Activated naive CD4-positive, alpha-beta T cell treated with Interleukin-2 at 50 U/mL for 16 hours (primary cell): ENCODE measurements at places on chromosomes 3 and 15.

DNA sequence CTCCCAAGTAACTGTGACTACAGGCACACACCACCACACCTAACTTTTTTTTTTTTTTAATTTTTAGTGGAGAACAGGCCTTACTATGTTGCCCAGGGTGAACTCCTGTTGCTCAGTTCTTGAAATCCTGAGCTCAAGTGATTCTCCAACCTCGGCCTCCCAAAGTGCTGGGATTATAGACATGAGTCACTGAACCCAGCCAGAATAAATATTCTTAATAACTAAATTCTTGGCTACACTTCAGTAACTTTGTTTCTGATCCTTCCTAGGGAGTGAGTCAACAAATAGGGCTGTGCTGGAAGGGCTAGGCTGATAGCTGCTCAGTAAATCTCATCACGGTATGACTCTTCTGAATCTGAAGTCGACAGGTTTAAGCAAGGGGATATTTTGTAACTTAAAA lies 56.6 kb downstream of the P3H2 start:
- no peak for DNase-seq

GRCh38 chr3:71694358-71694999 lies 30.7 kb downstream of the EIF4E3 start:
- no peak for DNase-seq

DNA sequence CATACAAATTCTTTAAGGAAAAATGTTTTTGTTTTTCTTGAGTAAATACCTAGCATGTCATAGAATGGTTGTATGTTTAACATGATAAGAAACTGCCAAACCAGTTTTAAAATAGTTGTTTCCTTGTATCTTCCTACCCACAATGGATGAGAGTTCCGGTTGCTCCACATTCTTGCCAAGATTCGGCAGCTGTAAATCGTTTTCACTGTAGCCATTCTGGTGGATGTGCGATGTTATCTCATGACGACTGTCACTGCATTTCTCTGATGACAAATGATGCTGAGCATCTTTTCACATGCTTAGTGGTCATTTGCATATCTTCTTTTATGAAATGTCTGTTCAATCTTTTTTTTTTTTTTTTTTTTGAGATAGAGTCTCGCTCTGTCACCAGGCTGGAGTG lies 36.6 kb upstream of the SH3GL3 start:
- DNase-seq, result no peak

DNA sequence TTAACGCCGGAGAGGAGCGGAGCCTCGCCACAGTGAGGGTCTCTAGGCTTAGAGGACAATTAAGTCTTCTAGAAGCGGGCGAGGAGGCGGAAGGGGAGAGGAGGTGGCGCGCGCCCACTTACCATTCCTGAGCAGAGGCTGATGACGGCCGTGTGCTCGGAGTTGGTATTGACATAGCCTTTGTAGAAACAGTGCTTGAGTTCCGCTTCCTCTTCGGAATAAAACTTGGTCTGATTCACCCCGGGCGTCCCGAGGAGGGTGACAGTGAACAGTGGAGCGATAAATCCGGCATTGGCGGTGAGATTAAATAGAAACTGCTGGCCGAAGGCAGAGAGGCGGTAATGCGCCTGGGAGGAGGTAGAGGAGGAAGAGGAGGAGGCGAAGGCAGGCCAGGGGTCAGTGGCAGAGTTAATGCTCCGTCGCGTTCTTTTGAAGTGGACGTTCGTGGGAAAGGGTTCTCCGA lies 1.3 kb downstream of the ADAMTS9 start:
- no peak for DNase-seq

DNA sequence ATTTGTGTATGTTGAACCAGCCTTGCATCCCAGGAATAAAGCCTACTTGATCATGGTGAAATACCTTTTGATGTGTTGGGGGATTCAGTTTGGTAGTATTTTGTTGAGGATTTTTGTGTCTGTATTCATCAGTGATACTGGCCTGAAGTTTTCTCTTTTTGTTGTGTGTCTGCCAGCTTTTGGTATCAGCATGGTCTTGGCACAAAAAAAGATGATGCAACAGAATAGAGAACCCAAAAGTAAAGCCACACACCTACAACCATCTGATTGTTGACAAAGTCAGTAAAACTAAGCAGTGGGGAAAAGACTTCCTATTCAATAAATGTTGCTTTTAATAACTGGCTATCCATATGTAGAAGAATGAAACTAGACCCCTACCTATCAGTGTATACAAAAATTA lies 77.6 kb downstream of the TCF12 start:
- DNase-seq, result no peak

DNA sequence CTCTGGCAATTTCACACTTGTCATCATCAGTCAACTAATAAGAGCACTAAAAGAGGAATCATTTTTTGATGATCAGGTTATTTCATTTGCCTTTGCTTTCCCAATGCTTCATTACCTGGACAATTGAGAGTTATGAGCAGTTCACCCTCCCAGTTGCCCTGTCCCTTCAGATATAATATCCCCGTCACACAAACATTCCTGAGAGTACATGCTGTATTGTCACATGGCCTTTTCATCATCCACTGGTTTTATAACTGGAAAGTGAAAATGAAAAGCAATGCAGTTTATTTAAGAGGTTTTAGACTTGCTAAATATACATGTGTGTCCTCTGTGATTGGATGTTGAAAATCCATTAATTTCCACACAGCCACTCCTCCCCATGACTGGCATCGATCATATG lies 9.0 kb downstream of the RORA start:
- DNase-seq, result no peak

- no peak for DNase-seq
Observed at GRCh38 chr3:163048881-163049280, 1552.3 kb downstream of the OTOL1 start.

DNA sequence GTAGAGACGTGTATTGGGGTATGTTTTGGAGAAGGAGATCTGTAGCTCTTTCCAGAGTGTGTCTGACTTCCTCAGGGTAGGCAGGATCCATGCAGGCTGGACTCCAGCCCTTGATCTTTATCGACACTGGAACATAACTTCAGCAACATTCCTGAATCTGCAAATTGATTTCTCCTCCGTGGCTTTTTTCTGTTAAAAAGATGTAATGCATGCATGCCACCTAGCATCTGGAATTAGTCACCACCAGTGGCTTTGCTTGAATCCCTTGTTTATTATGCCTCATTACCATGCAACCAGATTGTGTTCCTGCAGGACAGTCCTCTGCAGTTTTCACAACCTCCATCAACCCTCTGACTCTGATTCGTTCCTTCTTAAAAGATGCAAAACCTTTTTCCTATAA lies 86.1 kb downstream of the CCNL1 start:
- no peak for DNase-seq

- no peak for DNase-seq
Observed at GRCh38 chr15:59052915-59053407, 52.0 kb upstream of the CCNB2 start.

DNA sequence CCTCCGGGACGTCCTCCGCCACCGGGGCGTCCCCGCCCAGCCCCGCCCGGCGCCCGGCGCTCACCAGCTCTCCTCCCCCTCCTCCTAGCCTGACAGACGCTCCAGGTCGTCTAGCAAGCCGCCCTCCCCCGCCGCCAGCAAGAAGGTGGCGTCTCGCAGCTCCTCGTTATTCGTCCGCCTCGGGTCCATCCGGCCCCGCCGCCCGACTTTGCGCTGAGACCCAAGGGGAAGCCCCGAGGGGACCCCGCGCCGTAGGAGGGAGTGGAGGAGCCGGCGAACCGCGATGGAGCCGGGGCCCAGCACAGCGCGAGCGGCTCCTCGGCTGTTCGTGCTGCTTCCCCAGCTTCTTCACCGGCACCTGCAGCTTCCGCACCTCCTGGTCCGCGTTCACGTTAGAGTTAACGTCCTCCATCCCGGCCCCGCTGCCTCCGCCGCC lies 26.3 kb upstream of the MTHFS start:
- DNase-seq, result peak; percentile 75

GRCh38 chr3:50620820-50621219 lies 3.9 kb downstream of the MAPKAPK3 start:
- no peak for DNase-seq

- DNase-seq, result no peak
Observed at GRCh38 chr3:124260206-124260915, 268.4 kb upstream of the ROPN1 start.

DNA sequence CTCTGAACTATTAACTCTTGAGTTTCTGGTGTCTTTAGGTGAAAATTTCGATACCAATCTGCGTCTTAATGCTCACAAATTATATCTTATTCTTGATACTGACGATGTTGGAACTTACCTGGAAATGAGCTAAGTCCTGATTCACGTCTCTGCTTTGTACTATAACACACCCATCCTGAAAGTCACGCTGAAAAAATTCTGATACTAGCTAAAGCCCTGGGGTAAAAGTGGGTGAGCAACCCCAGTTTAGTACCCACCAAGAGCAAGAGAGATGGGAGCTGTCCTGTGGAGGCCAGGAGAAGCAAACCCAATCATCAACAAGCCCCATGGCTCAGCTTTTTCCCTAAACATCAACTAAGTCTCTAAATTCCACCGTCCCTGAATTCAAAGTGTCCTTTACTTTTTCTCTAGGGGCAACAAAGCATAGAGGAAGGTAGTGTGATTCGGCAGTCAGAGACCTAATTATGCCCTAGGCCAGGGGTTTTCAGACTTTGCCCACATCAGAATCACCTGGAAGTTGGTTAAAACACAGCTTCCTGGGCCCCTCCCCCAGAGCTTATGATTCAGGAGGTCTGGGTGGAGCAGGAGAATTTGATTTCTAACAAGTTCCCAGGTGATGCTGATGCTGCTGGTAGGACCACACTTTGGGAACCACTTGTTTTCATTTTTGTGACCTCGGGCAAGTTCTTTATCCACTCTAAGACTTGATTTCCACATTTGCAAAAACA lies 90.2 kb downstream of the OSBPL10 start:
- no peak for DNase-seq

DNA sequence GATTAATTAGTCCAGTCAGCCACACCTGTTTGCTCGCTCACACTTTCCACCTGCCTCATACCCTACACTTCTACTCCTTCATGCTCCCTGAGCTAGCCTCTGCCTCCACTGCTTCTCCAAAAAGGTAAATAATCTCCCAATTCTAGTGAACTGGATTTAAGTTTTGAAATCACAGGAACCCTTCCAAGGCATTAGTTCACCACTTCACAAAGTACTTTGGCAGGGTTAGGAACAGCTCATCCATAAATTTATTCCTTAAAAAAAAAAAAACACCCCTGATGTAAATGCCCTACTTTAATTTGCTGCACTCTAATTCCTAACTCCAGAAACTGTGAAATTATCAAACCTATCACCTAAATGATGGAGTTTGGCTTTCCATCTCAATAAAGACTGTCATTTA lies 58.3 kb downstream of the GADL1 start:
- DNase-seq, result no peak

- no peak for DNase-seq
Observed at GRCh38 chr3:45785605-45786150, 10.7 kb downstream of the SLC6A20 start.

- no peak for DNase-seq
Observed at GRCh38 chr15:61141497-61142125, 87.5 kb downstream of the RORA start.

GRCh38 chr3:71926616-71927015 lies 141.7 kb upstream of the PROK2 start:
- DNase-seq, result no peak

DNA sequence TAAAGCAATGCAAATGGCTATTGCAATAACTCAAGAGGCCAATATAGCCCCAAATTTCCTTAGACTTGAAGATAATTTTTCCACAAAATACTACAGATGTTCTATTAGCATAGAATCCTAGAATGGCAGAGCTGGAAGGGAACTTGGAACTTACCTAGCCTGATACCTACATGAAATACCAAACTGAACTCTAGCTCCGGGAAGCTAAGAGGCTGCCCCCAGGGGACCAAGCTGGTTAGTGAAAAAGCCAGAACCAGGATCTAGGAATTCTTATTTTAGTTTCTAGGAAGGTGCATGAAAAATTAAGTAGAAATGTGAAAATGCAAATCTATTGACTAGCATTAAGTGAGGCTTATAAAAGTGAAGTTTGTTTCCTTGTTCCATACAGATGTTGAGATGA lies 256.0 kb upstream of the CBLB start:
- no peak for DNase-seq

DNA sequence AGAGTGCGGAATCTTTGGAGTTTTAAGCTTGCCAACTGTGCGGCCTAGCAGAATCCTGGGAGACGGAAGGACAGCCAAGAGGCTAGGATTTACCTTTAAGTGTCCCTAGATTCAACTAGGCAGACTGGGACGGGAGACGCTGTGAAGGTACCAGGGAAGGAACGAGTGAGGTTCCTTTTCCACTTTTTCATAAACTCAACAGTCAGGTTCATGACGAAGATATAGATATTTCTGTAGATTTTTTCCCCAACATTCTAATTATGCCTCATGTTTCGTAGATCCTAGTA lies 564 bp upstream of the GABPB1 start:
- no peak for DNase-seq

DNA sequence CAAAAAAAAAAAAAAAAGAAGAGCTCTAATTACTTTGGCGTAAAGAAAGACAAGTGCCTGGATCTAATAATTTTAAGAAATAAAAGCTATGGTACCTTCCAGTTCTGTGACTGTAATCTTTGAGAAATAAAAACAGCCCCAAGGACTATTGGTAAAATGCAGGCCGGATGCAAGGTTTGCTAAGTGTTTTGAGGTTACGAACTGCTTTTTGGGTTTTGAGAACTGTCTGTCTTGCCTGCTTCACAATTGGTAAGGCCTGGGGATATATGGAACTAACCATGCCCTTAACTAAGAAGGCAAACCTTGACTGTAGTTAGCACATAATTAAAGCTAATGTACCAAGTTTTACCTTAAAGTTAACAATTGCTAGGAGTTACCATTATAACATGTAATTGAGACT lies 388.4 kb upstream of the CBLB start:
- DNase-seq, result no peak

GRCh38 chr3:7959094-7959493 lies 542.5 kb upstream of the LMCD1 start:
- no peak for DNase-seq

DNA sequence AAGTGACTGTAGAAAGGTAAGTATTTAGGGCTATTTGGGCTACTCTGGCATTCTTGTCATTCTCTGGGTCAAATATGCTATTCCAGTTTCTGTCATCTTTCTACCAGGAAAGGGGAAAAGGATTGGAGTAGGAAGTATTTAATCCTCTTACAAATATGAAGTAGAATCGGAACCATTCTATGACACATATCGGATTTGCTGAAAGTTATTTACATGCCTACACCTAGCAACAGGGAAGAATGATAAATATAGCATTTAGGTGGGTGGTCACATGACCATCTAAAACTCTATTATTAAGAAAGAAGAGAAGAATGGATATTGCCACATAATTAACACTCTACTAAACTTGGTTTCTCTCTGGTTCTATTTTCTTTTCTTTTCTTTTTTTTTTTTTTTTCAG lies 1353.1 kb downstream of the ZPLD1 start:
- no peak for DNase-seq
